SJCRH30 (cell line): ENCODE measurements at places on chromosomes 2 and 18. TPM values are rescaled to one million over a fixed set of nuclear protein-coding genes. Genes with fewer than 3 reads are reported as not detected.

Gene DPYSL5
- total RNA-seq: 1.2 TPM in 2 replicates

DNA sequence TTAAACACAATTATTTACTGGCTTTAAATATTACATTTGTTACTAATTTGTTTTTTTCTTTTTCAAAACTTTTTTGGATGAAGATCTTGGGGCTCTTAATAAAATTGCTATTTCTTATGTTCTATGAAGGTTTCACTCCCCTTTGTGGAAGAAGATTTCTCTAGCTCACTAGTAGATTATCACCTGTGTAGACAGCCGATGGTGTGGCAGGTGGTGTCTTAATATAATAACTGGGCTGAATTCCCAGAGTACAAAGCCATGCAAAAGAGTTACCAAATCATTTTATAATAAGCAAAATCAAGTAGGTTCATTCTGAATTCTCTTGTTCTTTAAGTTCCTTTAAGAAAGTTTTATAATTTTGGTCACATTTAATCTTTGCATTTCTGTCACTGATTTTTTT is 233.7 kb downstream of the CCDC102B start:
- DNase-seq: no peak

GRCh38 chr2:76469066-76469465 is 758.4 kb upstream of the GCFC2 start:
- DNase-seq: no peak

DNA sequence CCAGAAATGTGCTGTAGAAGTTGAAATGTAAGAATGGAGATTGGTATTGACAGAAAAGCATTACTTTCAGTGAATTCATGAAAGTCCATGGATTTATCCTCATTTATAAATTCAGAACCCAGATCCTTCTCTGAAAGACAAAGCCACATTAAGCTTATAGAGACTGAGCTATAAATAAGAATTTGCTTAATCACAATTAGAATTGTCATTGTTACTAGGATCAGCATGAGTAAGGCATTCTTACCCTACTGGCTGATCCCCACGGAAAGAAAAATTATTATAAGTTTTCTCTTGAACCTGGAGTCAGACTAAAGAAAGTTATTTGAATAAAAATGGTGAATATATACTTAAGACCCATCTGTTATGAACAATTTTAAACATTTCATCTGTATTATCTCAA is 199.2 kb upstream of the DTNA start:
- no peak for DNase-seq

Gene UGT1A8
- not detected in 2 replicates for total RNA-seq
